ENCODE measurements at places on chromosomes 7 and 10. TPM values are rescaled to one million over a fixed set of nuclear protein-coding genes. Genes with fewer than 3 reads are reported as not detected.

DNA sequence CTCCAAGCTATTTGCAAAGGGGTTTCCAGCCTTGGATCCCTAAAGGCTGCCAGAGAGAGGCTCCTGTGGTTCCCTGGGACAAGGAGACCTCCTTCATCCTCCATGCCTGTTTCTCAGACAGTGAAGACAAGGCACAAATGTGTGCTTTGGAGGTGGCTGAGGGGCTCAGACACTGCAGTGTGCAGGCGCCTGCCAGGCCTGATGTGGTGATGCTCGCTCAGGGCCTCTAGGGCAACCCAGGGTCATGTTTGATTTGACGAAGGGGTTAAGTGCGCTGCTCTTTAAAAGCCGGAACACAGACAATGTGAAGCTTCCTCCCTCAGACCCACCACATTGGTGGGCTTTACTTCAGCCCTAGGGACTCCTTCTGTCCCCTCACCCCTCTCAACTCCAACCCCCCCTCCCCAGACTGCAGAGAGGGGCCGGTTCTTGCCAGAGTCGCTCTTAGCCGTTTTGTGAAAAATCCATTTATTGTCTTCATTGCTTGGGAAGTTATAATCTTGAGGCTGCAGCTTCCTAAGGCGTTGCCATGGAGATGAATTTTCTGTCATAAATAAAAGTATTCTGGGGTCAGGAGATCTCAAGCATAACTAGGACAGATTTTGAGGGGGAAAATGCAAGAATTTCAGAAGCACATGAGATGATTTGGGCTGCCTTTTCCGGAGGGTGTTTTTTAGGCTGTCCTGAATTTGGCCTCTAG, 35.8 kb downstream of the PDGFA start:
- no peak for DNase-seq

GRCh38 chr10:116109881-116110280, 163.1 kb downstream of the GFRA1 start:
- DNase-seq: no peak

DNA sequence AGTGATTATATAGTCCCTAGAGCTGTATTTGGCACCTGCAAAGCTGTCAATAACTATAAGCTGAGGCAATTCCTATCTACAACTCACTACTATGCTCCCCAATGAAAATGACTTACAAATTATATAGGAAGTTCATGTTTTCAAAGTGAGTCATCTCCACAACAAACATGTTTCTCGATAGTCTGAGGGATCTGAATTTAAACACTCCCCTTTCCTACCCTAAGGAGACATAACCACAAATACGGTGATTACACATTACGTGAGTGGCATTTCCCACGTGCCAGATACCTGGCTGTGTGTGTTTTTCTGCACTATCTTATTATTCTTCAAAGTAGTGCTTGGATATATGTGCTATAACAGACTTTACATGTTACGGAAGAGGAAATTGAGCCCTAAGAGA, 122.5 kb upstream of the C1QL3 start:
- no peak for DNase-seq

Gene PODXL
- total RNA-seq: 1.2 TPM

Gene PON1
- not detected for total RNA-seq

Gene FANK1
- total RNA-seq: not detected

Gene TBRG4
- 82.0 TPM for total RNA-seq

Gene ELN
- total RNA-seq: not detected

- DNase-seq: no peak
Observed at GRCh38 chr7:150340875-150341262, 560 bp downstream of the RARRES2 start.

DNA sequence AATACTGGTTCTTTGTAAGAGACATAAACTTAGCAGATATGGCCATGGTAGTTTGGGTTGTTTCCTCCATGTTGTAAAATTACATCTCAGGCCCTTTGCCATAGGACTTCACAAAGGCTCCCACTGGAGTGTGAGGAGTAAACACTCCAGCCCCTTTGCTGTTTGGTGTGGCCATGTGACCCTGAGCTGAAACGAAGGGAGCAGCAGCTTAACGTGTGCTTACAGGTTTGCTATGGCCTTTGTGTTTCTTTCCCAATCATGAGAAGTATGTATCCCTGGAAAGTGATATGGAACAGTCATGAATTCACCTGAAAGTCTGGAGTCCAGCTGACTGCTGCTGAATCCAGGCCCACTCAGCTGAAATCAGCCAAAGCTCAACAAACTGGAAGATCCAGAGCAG, 23.8 kb upstream of the SFTPA1 start:
- no peak for DNase-seq
